Fibroblast of villous mesenchyme (primary cell): ENCODE measurements at places on chromosomes 4 and X. TPM values are rescaled to one million over a fixed set of nuclear protein-coding genes. Genes with fewer than 3 reads are reported as not detected.

DNA sequence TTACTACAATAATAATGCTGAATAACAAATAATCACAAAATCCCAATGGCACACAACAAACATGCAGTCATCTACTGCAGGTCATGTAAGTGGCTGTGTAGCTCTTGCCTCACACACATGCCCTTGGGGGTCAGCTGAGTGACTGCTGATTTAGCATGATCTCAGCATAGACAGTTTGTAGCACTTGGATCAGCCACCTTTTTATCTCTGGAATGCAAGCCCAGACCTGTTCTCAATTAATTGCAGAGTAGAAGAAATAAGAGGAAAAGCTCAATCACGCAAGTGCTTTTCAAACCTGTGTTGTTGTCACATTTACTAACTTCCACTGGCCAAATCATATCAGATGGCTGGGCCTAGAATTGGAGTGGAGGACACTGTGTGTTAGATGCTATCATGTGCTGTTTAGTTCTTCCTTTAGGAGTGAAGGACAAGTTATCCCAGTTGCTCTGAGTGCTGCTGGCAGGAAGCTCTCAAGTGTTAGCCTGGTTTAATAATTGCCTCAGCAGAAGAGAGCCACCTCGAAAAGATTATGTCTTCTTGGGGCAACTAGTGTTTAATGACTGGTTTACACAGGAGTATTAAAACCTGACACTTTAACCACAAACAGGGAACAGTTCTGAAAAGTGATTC lies 128.3 kb upstream of the EPHA5 start:
- DNase-seq, result no peak

GRCh38 chr4:177369372-177369771 lies 59.7 kb downstream of the NEIL3 start:
- DNase-seq, result no peak

HHIP gene
- 0.64 and 1.7 TPM in 2 replicates for total RNA-seq

ASB5 gene
- 1.3 and 7.4 TPM in 2 replicates for total RNA-seq

PPID gene
- 15.8 and 27.2 TPM in 2 replicates for total RNA-seq
